ENCODE measurements at places on chromosomes 2 and 18.

- DNase-seq = no peak
Observed at GRCh38 chr18:44918142-44918476, 237.4 kb downstream of the SETBP1 start.

- DNase-seq = no peak
Observed at GRCh38 chr2:17930773-17931172, 52.3 kb downstream of the KCNS3 start.

- no peak for DNase-seq
Observed at GRCh38 chr18:43876748-43877147, 599.5 kb upstream of the SYT4 start.

- DNase-seq = no peak
Observed at GRCh38 chr2:69889302-69889701, 4.5 kb upstream of the SNRNP27 start.

- DNase-seq = no peak
Observed at GRCh38 chr2:150144546-150145298, 342.7 kb downstream of the RND3 start.

DNA sequence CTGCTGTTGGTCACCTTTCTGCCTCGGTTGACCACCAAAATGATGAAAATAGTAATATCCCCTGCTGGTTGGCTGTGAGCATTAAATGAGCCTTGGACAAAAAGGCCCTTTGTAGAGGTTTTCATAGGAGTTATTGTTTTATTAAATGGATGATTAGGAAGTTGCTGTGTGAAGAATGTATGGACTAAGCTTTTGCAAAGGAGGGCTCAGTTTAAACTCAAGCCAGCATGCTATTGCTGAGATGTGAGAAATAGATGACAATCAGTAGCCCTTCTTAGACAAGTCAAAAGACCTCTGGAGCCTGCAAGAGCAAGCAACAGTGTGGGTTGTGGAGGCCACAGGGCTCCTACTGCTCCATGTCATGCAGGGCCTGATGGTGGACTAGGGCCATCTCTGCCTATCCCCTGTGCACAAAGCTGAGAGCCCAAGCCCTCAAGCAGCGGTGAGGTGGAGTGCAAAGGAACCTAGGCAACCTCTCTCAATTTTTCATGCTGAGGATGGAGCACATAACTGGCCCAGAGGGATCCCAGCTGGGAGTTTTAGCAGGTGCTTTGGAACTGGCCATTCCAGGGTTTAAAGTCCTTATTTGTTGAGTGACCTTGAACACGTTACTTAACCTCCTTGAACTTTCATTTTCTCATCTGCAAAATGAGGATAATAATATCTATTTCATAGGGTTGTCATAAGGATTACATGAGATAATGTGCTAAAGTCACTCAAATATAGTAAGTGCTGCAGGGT, 37.1 kb downstream of the FOSL2 start:
- DNase-seq = no peak

DNA sequence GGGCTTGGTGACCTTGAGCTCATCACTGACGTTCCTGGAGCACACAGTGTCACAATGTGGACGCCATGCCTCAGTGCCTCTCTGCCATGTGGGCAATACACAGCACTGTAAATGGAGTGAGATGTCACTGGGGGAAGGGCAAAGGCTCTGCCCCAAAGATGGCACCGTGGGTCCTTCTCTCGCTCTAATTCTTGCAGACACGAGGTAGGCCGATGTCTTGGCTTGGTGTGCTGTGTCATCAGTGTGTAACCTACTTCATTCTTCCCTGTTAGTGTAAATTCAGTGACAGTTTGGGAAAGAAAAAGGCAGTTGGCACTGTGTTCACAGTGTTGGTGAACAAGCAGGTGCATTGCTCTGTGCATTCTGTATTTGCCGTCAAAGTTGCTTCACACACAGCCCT, 309.3 kb upstream of the MYT1L start:
- DNase-seq = no peak

DNA sequence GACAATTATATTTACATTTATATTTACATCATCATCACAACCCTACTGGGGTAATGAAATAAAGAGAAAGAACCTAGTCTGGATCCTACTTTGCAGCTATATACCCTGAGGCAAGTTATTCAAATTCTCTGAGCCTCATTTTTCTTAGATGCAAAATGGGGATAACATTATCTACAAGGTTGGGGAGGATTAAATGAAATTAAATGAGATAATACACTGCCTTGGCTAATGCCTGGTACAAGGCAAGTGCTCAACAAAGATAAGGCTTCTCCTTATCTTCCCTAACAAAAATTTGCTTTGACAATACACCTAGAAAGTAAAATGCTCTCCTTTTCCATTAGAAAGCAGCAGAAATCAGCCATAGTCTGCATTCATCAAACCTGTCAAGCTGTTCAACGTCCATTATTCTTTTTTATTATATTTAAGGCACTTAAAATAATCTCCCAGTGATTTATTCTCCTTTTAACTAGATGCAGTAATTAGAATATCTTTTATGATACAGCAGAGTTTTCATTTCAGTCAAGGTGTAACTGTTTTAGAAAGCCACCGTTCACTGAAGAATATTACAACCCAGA, 44.8 kb downstream of the TCF4 start:
- DNase-seq = no peak

DNA sequence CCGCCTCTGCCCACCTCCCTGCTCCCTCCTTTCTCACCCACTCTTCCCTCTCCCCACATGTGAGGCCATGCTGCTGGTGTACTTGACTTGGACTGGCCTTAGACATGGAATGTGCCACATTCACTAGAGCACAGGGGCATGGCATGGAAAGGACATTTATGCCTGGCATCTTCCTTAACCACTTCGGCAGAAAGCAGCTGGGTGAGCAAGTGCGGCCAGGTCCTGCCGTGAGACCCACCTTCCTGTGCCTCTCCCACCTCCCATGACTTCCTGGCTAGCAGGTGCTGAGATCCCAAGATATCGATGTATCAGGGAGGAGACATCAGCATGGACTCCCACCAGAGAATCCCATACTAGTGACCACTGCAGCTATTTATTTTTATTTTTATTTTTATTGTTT, 13.0 kb downstream of the GPR55 start:
- no peak for DNase-seq

DNA sequence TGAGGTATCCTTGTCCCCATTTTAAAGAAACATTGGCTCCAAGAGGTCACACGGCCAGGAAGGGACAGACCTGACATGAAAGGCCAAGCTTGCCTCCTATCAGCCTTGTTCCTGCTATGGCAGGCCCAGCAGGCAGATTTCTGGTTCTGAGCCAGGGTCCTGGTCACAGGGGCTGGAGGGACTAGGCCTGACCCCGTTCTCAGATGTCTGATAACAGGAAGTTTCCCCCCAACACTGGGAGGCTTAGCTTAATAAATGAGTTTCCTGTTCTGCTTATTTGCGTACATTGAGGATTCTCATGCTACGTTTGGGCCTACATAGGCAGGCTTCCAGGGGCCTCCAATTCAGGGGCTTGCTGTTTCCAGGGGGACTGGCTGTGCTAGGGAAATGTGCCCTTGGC, 107.8 kb upstream of the LTBP1 start:
- no peak for DNase-seq

GRCh38 chr2:46538393-46538792, 59.0 kb downstream of the TMEM247 start:
- no peak for DNase-seq

DNA sequence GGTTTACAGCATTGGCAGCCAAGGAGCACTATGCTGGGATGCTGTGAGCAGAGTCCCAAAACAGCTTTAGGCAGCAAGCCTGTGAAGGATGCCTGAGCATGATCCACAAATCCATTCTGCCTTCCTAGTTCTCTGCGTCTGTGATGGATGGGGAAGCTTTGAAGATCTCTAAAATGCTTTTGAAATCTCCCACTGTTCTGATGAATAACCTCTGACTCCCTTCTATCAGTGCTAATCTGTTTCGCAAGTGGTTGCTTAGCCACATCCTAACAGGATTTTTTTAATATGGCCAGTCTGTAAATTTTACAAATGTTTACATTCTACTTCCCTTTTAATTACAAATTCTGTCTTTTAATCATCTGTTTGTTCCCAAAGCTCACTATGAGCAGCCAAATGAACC, 319.2 kb downstream of the GULP1 start:
- DNase-seq = no peak

DNA sequence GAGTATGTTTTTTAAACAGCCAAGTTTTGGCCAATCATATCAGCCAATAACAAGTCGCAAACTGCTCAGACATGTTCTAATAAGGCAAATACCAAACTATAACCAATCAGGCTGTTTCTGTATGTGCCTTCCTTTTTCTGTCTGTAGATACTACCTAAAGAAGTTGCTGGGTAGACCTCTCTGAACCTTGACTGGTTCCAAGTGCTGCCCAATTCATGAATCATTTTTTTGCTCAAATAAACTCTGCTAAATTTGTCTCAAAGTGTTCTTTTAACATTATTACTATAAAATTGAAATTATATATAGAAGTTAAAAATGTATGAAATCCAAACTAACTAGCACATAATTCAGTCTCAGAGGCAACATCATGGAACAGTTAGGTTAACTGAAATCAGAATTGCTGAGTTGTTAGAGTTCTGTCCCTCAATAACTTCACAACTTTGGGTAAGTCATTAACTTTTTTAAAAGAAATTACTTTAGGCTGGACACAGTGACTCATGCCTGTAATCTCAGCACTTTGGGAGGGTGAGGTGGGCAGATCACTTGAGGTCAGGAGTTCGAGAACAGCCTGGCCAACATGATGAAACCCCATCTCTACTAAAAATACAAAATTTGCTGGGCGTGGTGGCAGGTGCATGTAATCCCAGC, 4.9 kb upstream of the TTC21B start:
- no peak for DNase-seq

GRCh38 chr2:234691214-234691575, 194.3 kb upstream of the ARL4C start:
- no peak for DNase-seq

- DNase-seq = no peak
Observed at GRCh38 chr2:47194410-47194809, 39.3 kb upstream of the STPG4 start.

DNA sequence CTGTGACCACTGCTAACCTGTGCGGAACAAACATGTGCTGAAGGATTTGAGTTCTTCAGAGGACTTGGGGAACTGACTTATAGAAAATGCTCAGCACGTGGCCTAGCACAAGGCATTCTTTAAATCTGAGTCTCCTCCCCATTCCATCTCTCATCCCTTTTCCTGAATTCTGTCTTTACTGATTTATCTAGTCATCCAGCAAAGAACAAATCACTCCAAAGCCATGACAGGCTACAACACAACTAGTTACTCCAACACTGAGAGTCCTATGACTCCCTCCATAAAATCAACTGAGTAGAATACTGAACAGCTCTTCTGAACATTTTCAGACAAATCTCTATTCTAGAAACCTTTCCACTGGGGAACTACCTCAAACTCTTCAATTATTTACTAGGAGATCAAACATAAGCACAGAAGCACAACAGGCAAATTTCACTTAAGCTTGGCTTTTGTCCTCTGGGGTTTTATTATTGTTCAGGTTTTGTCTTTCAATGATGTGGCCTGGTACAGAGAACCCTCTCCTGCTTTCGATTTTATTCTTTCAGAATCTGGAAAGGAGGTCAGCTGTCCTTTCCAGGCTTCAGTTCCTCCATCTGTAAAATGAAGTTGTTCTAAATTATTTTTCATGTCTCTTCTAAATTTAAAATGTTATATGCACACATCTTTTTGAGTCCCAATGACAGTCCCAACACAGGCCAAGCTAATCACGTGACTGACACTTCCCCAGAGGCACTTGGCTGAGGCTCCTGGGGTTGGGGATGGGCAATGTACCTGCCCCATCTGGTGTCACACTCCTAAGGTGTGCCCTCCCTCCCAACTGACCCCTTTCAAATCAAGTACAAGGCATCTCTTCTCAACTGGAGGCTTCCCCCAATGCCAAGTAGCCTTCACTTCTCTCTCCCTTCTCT, 31.8 kb downstream of the RNU4ATAC start:
- no peak for DNase-seq

- no peak for DNase-seq
Observed at GRCh38 chr2:181124497-181124896, 144.1 kb downstream of the UBE2E3 start.

DNA sequence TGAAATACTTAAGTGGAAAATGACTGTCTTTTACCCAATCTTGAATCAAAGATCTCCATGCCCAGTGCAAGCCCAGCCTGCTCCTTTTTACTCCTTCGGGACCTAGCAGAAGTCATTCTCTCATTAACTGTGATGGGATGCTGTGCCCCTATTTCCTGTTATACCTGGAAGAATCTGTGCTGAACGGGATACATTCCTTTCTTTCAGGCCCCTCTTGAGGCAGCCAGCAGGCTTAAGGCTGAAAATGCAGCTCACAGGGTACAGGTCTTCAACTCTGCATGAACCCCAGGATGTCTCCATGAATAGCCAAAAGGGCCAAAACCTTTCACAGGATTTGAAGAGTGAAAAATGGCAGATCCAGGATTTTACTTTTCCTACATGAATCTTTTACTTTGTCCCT, 784.8 kb upstream of the KLHL29 start:
- no peak for DNase-seq

DNA sequence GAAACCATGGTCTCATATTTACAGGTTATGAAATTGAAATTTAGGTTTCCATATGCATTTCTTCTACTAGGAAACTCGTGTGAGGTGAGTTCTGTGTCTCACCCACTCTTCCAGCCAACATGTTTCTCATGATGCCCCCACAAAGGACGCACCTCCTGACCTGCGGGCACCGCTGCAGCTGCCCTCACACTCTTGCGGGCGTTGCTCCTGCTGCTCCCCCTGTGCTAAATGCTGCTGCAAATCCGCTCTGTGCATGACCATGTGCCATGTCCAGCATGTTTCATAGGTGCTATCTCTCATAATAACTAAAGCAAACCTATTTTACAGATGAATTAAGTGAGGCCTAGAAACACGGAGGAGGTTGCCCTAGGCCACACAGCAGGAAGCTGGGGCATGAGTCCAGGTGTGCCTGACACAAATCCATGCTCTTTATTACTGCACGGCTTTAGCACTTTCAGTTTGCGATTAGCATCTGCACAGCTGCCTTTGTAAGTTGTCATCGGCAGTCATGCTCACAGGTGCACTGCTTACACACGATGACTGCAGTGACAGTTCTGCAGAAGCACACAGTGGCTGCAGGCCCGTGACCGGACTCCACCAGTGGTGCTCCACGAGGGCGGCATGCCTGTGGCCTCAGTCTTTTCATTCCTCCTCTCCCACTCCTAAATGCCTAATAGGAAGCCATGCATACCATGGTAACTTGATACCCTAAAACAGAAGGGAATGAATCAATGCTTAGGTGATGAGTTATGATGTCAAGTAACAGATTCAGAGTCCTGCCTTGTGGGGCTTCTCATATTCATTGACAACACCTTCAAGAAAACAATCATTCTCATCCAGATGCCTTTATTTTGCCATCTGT, 14.9 kb upstream of the GALR1 start:
- DNase-seq = no peak

Measured in stimulated activated CD8-positive, alpha-beta memory T cell treated with anti-CD3 and anti-CD28 coated beads, Interleukin-2, amount 100 ng/mL, for 1 hour (primary cell).